ENCODE measurements at places on chromosomes 2 and 18.
A peak's percentile ranks its signal among the peaks of the same experiment; 100 is the strongest.

DNA sequence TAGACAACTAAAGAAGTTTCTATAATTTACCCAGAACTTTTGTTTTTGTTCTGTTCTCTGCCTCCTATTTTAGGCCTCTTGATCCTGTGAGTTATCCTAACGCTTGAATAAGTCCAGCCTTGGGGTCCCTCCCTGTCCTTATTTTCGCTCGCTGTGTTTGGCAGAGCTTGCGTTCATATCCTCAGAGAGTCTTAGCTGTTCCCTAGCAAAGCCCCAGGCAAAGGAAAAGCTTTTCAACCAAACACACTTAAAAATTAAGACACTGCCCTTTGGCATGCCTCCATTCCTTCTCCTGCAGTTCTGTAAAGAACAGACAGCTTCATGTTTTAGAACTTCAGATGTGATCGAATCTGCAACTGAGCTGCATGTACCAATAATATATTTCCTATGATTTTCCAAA lies 517.2 kb downstream of the SUCLG1 start:
- no peak for DNase-seq

DNA sequence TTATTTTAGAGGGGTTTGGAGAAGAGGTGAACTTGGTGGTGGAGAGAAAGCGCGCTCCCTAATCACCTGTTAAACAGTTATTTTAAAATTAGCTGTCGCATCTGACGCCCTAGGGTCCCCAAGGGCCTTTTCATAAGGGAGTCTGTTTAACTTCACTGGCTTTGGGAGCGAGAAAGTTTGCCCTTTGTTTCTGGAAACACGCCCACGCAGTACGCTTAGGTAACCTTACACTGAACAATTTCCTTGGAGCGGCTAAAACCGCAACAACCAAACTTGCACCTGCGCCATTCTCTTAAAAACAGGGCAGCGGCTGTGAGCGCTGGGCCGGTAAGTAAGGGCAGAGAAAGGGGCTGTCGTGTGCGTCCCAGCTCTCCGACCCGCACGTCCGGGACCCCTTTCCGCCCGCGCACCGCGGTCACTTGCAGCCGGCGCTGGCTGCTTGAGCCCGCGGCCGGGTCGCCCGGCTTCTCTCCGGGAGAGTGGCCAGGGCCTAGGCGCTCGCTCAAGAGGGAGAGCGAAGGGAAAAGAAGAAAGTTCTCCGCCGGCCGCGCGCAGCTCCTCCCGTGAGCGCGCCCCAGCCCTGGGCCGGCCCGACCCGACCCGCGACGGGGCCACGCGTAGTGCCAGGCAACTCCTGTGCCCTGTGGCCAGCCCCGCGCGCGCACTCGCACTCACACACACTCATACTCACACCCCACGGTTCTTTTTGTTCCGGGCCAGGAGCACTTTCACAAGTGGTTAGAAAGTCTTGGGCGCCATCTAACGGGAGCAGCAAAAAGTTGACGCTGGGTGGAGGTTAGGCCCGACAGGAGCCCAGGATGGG lies 19.2 kb downstream of the POU3F3 start:
- DNase-seq = peak; percentile 58

DNA sequence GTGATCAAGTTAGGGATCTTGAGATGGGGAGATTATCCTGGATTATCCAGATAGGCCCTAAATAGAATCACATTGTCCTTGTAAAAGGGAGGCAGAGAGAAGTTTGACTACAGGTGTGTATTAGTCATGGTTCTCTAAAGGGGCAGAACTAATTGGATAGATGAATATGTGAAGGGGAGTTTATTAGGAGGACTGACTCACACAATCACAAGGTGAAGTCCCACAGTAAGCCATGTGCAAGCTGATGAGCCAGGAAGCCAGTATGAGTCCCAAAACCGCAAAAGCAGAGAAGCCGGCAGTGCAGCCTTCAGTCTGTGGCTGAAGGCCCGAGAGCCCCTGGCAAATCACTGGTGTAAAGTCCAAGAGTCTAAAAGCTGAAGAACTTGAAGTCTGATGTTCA lies 275.8 kb downstream of the KCNS3 start:
- DNase-seq = peak; percentile 92

GRCh38 chr2:29051730-29052129 lies 22.6 kb downstream of the PCARE start:
- no peak for DNase-seq

GRCh38 chr2:230262246-230262645 lies 36.7 kb downstream of the SP140 start:
- no peak for DNase-seq

GRCh38 chr2:79713131-79713785 lies 200.4 kb downstream of the CTNNA2 start:
- no peak for DNase-seq

GRCh38 chr2:134391751-134392160 lies 137.9 kb downstream of the MGAT5 start:
- no peak for DNase-seq

- DNase-seq = no peak
Measured at GRCh38 chr2:202157211-202157990, 81.0 kb downstream of the SUMO1 start.

GRCh38 chr2:228644199-228644598 lies 462.7 kb upstream of the SPHKAP start:
- DNase-seq = no peak

GRCh38 chr2:164903204-164903603 lies 52.1 kb downstream of the SLC38A11 start:
- peak; percentile 86 for DNase-seq

DNA sequence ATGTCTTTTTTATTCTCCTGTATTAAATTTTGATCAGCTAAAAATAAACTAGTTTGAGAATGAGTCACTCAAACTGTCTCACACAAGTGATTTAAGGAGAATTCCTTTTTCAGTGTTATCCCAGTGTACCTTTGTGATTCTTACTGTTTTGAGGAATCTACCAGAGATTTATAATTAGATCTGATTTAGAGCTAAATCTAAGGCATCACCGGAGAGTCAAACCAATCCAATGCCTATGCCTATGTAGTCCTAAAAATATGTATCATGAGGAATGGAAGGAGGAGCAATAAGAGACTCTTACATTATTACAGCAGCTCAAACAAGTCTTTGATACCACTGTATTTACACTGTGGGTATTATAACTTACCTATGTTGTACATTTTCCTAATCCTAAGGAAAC lies 63.4 kb upstream of the CYP20A1 start:
- no peak for DNase-seq

DNA sequence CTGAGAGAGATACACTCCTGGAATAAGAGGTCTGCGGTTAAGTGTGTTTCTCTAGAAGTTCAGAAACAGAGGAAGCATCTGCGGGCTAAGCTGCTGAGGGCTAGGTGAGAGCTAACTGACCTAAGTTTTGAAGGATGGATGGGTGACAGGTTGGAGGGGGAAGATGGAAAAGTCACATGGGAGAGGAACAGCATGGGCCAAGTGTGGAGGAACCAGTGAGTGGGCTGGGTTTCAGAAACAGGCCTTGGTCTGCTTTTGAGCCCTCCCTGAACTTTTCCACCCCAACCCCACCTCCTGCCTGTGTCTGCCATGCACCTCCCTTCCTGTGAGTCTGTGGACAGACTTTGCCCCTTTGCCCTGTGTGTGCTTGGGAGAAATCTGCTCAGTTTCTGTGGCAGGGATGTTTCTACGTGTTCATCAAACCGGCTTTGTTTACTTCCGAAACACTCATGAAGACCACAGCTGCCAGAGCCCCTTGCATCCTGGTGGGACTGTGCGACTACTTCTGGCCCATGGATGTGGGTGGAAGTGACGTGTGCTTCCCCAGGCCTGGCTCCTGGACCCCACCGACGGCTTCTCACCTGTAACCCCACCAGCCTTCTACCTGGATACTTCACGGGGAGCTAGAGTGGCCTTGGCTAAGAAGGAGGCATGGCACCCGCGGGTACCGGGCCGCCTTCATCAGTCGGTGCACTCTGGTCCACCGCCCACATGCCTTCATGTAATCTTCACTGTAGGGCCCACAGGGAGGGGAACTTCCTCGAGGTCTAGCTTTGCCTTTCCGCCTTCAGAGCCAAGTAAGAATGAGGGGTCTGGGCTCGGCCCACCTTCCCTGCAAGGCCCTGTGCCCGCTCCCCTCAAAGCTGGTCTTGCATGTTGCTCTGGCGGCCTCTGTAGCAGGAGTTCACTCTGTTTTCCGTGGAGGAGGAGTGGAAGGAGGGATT lies 1.4 kb upstream of the HPCAL1 start:
- DNase-seq = no peak

- no peak for DNase-seq
Measured at GRCh38 chr18:58303363-58303762, 259.3 kb downstream of the NEDD4L start.

DNA sequence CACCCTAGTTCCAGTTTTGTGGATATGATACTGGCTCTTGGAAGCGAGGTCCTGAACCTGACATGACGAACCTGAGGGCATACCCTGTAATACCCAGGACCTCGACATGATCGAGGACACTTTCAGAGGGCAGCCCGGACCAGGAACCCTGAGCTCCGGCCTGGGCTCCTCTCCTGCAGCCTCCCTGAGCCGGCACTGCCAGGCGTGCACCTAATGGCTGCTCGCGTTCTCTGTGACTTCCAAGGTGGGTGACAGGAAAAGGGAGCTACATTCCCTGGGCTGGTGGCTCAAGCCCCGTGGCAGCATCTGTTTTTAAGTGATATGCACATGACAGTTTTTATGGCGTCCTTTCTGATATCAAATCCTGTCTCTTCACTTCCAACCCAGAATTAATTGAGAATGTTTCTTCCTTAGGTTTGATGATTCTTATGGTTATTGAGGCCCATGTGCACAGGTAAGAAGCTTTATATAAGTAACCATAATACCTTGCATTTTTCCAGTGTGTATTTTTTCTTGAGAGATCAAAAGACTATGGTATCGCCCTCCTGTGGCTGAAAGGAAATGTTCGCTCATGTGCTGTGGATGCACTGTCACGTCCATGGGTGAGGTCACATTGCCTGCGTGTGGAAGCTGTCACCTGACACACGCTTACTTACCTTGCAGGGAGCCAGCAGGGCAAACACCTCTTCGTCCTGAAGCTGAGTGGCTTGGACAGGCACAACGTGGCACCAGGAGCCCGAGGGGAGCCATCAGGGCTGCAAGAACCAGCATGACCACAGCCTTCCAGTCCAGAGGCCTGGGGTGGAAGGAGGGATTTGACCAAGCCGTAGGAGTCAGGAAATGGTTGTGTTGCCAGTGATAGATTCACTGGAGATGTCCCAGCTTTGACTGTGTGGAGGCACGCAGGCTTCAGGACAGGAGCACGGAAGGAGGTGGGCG lies 367.4 kb upstream of the MYT1L start:
- no peak for DNase-seq

- DNase-seq = no peak
Measured at GRCh38 chr2:226828191-226828590, 7.7 kb upstream of the RHBDD1 start.
